ENCODE measurements at places on chromosomes 1 and 21.

DNA sequence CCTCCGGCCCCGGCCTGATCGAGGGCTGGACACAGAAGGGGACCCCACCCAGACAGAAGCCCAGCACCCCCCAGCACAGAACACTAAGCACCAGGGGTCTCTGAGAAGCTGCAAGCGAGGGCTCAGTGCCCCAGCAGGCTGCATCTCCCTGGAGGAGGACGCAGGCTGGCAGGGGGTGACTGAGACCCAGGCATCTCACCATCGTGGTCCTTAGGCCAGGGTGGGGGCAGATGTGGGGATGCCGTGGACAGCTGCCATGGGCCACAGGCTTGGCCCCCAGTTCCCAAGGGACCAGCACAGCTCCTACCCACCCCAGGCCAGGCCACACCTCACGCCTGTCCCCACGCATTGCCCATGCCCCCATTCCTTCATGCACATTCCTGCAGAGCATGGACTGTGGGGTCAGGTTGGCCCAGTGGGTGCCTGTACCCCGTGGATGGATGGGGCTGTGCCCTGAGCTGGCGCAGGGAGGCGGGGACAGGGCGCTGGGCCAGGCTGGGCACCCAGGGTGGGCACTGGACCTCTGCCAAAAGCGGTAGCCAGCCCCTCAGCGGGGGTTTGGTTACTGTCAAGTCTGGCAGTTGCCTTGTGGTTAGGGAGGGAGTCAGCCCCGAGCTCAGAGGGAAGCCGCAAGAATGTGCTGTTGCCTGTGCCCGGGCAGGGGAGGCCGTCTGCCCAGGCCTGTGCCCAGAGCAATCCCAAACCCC is 61.5 kb downstream of the ARHGEF16 start:
- no peak for DNase-seq

DNA sequence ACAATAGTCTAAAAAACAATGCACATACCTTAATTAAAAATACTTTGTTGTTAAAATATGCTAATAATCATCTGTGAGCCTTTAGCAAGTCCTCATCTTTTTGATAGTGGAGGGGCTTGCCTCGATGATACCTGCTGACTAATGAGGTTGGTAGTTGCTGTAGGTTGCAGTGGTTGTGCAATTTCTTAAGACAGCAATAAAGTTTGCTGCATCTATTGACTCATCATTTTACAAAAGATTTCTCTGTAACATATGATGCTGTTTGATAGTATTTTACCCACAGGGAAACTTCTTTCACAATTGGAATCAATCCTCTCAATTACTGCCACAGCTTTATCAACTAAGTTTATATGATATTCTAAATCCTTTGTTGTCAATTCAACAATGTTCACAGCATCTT is 7.6 kb downstream of the C1orf87 start:
- DNase-seq, result no peak

- DNase-seq, result no peak
These were observed 25.0 kb downstream of the AGPAT3 start for GRCh38 chr21:43890042-43890441.

DNA sequence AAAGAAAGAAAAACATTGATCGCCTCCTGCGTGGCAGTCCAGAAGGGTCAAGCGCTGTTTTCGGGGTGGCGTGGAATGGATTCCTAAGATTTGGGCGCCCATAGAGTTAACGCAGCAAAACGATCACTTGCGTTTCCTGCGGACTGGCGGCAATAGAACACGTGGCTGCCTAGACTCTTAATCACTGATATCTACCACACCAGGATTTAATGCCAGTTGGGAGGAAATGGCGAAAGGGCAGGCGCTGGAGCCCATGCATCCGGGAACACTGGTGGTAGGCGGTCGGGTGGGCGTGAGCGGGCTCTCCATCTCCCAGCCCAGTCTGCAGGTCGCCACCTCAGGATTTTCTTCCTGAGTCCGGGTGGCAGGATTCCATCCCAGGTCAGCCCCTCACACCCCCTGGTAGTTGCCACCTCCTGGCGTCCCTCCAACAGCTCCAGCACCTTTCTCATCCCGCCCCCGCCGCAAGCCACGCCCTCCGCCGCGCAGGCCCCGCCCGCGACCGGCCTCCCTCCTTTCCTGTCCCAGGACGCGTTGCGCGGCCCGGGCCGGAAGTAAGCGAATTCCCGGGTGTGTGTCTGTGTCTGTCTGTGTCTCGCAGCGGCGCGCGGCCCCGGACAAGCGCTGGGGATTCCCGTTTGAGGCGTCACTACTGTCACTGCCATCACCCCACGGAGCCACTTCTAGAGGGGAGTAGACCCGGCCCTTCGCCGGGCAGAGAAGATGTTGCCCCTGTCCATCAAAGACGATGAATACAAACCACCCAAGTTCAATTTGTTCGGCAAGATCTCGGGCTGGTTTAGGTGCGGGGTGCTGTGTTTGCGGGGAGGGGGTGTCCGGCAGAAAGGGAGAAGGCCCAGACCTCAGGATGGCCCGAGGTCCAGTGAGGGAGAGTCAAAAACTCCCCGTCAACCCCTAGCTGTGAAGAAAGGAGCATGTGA is at the start of gene SLC30A7:
TSS of gene SLC30A7 (plus strand) at position 551 of the 941 bp plus-strand sequence. CDS start at position 724, 173 bp downstream.
- peak; percentile 99 for DNase-seq

DNA sequence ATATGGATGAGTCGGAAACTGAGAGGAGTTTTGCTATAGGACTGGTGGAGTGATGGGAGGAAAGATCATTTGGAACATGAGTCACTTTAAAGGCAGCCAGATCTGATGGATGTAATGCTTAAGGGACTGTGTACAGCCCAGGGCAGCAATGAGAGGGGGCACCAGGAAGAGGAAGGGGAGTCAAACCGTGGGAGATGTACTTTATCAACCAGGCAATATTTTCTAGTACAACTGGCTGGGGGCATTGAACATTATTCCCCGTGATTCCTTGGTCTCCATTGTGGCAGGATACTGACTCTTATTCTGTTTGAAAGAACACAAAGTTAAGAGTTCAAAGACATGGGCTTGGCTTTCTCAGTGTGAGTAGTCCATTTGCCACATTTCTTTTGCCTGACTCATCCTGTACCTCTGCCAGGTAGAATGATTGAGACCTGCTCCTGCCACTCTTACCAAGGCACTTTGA is 268.2 kb upstream of the NR5A2 start:
- no peak for DNase-seq

DNA sequence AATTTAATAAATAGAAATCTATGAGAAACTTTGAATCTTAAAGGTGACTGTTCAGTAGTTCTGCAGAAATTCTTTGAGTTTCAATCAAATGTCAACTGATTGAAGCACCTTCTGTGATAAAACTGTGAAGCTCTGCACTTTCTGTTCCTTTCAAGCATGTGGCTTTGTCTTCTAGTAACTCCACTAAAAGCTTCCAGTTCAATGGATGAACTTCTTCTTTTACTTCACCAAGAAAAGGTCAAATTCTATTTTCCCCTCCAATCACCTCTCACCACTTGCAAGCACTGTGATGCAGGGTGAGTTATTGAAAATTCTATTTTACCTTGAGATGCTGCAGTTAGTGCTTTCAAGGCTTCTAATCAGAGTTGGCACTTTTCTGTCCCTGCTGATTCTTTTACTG is 515.3 kb upstream of the B3GALT2 start:
- no peak for DNase-seq

- no peak for DNase-seq
These were observed 32.5 kb upstream of the DMBX1 start for GRCh38 chr1:46457178-46457577.

- DNase-seq, result no peak
These were observed 876 bp downstream of the EFCAB7 start for GRCh38 chr1:63524201-63524600.

DNA sequence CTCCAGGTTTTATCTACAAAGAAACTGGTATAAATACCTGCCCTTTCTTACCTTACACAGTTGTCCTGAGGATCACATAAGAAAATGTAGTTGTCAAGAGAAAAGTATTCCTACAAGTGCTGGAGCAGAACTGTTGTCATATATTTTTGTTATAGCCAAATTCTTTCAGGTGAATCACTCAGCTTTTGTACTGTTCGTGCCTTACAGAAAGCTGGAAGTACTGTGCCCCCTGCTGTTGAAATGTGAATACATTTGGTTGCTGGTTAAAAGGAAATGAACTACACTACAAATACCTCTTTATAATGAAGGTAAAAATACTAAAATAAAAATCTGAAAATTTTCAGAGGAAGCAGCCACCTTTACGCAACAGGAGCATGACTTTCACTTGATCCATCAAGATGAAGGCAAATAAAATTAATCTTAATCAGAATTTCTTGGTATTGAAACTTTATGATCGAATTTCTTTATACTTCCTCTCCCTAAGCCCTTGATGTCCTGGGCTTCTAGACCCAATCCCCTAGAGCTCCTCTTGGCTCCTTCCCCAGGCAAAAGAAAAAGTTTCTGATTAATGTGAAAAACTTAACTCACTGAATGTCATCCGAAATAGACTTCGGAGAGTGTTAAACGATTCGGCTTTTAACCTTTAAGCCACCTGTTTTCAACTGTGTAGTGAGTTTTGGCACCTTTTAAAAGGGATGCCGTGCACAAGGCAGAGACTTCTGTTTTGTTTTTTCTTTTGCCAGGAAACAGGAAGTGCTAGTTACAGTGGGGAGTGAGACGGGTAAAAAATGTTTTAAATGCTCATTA is 12.5 kb downstream of the CHML start:
- no peak for DNase-seq

DNA sequence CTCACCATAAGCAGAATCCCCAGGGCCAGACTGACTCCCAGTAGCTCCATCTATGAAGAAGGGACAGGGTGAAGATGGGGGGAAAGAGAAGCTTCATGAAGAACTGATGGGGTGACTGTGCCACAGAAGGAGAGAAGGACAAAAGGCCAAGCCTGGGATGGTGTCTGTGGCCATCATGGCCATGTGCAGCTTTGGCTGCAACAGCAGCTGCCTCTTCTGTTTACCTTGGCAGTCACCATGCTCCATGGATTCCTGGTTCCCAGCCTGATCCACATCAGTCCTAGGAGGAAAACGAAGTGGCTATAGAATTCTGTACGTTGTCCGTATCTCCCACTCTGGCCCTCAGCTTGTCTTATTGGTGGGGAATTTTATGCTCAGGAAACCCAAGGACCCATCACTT is 12.0 kb downstream of the SEMA6C start:
- DNase-seq, result no peak

DNA sequence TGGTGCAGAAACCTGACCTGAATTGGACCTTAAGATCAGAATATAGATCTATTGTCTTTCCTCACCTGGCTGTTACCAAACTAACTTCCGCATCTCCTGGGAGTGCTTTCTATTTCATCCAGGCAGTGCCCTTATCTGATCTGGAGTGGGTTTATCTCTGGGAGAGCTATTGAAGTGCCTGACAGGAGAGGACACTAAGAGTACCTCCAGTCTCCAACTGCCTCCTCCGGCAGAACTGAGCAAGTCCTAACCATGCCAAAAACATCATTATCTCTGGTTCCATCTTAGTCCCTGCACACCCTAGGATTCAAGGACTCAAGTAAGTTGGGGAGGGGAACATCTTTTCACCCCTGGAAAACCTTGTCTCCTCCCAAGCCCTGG is 12.4 kb upstream of the KCNJ15 start:
- DNase-seq, result no peak

DNA sequence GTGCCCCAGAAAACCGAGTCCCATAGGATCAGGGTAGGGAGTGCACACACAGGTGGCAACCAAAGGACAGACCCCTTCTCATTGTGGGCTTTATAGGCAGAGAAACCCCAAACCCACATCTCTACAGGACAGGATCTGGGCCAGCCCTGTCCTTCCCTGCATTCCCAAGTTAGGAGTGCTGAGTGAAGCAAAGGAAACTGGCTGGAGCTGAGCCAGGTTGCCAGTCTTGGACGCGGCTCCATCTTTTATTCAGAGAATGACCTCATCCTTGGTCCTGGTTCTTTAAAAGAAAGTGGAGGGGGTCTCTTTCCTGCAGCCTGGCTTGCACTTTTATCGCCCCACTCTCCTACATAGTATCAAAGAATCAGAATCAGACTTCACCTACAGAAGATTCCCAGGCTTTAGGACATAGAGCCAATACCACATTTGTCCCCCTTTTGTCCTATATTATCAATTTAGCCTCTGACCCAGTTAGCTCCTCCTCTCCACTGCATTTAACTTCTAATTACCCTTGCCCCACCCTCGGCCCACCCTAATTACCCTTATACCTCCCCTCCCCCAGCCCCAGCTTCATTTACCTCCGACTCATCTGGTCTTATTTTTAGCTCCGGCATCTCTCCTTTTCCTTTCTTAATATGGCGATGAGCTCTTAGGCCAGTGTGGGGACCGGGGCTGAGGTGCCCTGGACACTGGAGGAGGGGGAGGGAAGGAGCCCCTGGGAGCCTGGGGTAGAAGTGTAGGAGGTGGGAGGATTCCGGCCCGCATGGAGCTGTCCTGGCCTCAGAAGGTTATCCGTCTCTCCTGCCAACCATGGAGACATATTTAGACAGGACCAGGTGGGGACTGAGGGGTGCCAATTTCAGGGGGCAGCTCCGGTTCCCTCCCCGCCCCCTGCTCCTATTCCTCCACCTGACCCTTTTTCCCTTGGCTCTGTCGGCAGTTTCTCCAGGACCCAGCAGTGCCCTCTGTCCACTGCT is at the start of gene CASQ1:
TSS of gene CASQ1 (plus strand) at position 927 of the 977 bp plus-strand sequence. CDS start 177 bp downstream, outside the sequence.
- no peak for DNase-seq

GRCh38 chr1:39896909-39897685 is 4.6 kb downstream of the MYCL start:
- DNase-seq, result no peak

DNA sequence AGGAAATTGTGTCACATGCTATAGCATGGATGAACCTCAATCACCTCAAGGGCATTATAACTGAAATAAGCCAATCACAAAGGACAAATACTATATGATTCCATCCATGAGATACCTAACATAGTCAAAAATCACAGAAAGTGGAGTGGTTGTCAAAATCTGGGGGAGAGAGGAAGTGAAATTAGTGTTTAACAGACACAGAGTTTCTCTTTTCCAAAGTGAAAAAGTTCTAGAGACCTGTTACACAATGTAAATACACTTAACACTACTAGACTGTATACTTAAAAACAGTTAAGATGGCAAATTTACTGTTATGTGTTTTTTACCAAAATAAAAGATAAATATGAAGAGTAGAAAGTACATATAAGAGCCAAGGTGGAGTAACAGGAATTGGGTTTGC is 31.8 kb downstream of the ZNF644 start:
- no peak for DNase-seq

GRCh38 chr1:3435666-3436065 is 18.8 kb upstream of the ARHGEF16 start:
- DNase-seq, result no peak

DNA sequence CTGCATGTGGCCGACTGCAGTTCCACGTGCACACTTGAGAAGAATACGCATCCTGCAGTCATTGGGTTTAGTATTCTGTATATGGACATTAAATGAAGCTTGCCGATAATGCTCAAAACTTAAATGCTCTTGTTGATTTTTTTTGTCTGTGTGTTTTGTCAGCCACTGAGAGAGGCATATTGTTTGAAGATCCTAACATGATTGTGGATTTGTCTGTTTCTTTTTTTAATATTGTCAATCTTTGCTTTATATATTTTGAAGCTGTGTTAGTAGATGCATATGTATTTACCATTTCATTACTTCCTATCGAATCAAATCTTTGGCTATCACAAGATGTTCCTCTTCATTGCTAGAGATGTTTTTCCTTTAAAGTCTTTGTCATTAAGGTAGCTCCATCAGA is 73.2 kb downstream of the FHAD1 start:
- no peak for DNase-seq

GRCh38 chr1:31624309-31624708 is 6.8 kb downstream of the HCRTR1 start:
- no peak for DNase-seq

- no peak for DNase-seq
These were observed 528.6 kb downstream of the LTN1 start for GRCh38 chr21:28464095-28464494.

- no peak for DNase-seq
These were observed 40.5 kb downstream of the CHD1L start for GRCh38 chr1:147283011-147283410.

GRCh38 chr21:18298228-18298627 is 53.6 kb downstream of the CHODL start:
- DNase-seq, result no peak

- DNase-seq, result no peak
These were observed 29.3 kb downstream of the TNNT2 start for GRCh38 chr1:201348211-201348566.

Measured in stimulated activated CD4-positive, alpha-beta T cell treated with anti-CD3 and anti-CD28 coated beads, Interleukin-1b, Interleukin-23, amount 100 ng/mL, for 1 hour (primary cell).